ENCODE measurements at places on chromosomes 2 and 18.

DNA sequence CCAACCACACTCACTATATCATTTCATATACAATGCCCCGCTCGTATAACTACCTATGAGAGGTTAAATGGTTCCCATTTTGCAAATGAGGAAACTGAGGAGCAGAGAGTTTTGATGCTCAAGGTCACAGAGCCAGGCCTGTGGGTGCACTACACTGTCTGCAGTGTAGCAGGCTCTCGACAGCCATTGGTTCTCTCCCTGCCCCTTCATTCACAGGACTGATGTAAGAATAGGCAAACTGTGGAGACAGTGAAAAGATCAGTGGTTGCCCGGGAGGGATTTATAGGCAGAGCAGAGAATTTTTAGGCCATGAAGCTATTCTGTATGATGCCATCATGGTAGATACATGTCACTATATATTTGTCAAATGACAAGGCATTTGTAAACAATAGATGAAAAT, 39.0 kb upstream of the LBH start:
- DNase-seq, result no peak

DNA sequence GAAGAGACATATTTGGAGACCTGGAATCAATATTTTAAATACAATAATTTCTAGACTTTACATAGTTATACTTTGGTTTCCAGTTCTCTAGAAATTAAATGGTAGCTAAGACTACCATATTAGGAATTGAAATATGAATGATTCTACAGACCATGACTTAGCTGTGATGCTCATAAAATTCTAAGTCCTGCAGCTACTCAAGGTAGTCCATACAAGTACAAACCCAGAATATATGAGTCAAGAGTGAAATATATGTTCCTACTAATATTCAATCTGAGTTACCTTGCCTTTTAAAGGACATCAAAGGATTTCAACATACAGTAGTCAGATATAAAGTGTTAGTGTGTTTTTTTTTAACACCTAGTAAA, 10.1 kb upstream of the SPOPL start:
- no peak for DNase-seq

DNA sequence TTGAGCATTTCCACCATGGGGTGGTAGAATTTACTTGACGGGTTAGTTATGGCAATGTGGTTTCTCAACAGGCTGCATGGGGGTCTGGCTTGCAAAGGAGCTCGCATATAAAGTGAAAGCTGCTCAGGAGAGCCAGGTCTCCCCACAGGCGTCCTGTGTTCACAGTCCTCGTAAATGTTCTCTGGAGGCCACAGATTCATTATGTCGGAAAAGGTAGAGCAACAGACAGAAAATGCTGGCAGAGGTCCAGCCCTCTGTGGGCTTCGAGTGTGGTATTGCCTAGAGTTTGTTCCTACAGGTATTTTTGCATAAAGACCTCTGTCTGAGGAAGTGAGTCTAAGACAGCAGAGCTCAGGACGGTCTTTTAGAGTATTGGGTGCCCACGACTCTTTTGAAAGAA, 96.4 kb downstream of the CDCA7 start:
- DNase-seq, result peak; percentile 7

DNA sequence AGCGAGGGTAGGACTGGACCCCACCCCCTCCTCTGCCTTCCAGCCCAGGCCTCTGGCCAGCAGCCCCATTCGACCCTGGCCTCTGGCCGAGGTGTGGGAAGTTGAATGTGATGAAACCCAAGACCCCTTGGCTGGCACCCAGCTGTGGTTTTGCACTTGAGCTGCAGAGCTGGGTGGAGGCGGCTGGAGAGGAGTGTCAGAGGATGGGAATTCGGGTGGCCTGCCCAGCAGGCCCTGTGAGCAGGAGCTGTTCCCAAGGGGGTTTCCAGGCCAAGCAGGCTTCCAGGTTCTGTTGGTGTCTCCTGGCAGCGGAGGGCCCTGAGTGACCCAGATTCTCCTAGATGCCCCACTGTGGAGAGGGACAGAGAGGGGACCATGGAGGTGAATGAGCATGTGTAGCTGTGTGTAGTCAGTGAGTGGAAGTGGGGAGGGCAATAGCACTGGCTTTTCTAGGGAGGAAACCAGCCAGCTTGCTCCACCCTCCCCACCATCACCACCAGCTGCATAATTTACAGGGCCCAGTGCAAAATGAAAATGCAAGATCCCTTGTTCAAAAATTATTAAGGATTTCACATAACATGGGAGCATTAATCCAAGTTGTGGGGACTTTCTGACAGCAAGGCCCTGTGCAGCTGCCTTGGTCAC, 172.2 kb upstream of the HAAO start:
- peak; percentile 59 for DNase-seq

- DNase-seq, result peak; percentile 57
These were observed 1795.7 kb upstream of the PIK3C3 start for GRCh38 chr18:40159141-40160017.

- DNase-seq, result no peak
These were observed 25.7 kb downstream of the TMEM177 start for GRCh38 chr2:119704670-119705120.

- no peak for DNase-seq
These were observed 175.8 kb upstream of the NETO1 start for GRCh38 chr18:73043611-73044010.

- no peak for DNase-seq
These were observed 62.7 kb downstream of the CLHC1 start for GRCh38 chr2:55169359-55169758.

DNA sequence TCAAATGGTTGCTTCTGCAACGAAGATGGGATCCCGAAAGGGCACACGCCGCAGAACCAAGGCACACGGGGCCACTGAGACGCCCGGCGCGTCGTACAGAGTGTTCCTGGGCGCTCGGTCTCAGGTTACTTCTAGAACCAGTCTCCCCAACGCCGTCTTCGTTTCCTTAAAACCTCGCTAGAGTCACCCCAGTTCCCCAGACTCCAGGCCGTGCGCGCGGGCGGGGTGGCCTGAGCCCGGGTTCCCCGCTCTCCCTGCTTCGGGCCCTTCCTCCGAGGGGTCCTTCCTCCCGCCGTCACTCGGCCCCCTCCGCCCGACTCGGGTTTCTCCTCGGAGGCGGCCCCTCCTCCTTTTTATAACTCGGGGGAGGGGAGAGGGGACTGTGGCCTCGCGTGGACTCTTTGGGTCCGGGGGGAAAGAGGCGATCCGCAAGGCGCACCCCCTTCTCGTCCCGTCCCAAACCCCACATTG, 774 bp upstream of the FZD7 start:
- DNase-seq, result peak; percentile 62

DNA sequence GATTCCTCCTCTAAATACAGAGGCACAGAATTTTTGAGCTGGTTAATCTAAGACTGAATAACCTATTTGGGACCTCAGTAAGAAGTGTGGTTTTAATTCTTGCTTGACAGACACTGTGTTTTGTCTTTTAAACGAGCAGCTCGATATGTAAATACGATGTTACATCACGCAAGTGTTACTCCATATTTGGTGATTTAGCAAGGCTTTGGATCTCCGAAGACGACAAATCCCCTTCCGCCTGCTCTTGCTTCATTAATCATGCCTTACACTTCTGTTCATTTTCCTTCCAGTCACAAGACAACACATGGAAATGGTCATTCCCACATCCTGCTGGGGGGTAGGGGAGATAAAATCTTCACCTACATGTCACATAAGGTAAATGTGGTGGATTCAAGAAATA, 9.4 kb downstream of the BCL11A start:
- DNase-seq, result no peak

- peak; percentile 53 for DNase-seq
These were observed 85.9 kb downstream of the FEZ2 start for GRCh38 chr2:36511858-36512603.

- no peak for DNase-seq
These were observed 399.4 kb upstream of the CELF4 start for GRCh38 chr18:37964885-37965571.

DNA sequence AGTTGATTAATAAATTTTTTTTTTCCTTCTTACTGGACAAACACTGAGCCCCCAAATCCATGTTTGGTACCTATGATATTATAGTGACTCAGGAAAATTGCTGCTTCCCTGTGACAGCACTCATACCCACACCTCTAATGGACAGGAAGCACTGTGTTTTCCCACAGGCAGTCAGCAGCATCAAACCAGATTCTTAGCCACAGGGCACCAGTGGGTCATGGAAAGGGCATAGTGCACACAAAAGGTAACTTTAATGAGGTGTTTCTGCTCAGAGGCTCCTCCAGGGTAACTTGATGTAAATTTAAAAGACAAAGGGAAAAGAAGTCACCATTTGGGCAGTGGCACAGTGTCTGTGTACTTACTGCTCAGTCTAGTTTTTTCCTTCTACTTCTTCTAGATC, 34.1 kb downstream of the SERPINB11 start:
- no peak for DNase-seq

DNA sequence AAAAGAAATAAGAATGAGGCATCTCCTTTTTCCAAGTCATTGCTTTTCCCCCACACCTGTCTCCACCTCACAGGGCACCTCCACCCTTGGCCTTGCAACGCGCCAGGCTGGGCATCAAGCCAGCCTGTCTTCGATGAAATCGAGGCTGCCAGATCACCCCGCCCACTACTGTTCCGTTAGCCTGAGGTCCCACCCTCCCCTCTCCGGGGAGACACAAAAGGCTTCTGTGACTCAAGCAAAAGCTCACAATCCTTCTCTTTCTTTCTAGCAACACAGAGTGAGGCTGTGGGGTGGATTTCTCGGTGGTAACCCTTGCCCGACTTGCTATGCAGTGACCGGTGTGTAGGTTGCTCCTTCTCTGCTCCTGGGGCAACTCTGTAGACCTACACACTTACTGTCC, 9.9 kb downstream of the TNP1 start:
- peak; percentile 95 for DNase-seq

GRCh38 chr18:37441821-37442220, 123.8 kb downstream of the CELF4 start:
- DNase-seq, result no peak

DNA sequence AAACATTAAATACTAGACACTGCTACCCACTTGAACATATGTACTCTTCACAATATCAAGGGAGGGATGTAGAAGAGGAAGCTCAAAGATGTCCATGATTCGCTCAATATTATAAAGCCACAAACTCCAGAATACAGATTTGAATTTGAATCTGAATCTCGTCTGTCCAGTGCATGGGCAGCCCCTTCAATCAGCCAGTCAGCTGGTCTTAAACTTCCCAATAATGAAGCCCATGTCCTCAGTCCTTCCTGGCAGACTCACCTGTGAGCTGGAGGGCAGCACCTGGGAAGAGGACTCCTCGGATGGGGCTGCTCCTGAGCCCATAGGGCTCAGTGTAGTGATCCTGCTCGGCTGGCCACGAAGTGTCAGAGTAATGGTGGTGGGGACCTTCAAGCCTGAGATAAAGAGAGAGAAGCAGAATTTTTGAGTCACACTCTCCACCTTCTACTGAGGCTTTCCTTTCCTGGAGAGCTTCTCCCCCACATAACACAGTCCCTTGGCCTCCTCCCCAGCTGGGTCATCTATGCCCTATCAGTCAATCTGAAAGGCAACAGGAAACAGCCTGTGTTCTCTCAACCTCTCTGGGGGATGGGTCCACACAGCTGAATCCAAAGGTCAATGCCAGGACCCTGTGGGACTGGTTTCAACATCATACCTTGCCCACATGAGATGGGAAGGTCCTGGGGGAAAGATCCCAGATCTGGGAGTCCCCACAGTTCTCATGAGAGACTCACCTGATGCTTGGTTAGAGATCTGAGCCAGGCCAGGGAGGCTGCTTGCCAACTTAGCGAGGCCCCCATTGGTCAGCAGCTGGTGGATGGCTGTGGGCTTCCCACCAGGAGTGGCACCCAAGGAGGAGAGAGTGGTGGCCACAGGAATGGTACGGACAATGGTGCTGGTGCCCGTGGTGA, 36.5 kb downstream of the KANSL3 start:
- peak; percentile 59 for DNase-seq

GRCh38 chr2:98832172-98832571, 101.2 kb upstream of the MGAT4A start:
- DNase-seq, result no peak

GRCh38 chr2:64750001-64750816, 96.5 kb upstream of the SERTAD2 start:
- peak; percentile 66 for DNase-seq

DNA sequence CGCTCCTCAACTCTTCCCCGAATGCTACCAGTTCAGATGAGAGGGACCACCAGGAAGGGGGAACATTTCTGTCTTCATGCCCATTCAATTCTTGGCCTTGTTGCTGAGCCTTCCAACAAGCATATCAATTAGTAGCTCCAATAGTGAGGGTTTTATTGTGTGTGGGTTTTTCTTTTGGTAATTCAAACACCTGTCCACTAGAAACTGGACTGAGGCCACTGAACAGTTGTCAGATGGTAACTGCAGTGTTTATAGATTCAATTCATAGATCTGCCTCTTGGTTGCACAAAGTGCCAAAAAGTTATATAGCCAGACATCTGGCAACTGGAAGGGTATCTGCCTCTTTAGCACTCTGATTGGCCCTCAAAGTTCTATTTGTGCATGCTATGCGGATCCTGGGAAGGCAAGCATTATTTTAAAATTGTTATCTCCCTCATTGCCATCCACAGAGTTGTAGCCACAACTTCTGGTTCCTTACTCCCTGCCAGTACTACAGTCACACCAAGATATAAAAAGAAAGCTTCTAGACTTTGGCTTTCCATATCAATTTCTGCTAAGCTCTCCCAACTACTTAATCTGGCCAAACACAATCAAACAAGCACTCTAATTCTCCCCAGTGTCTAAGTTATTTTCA, 83.3 kb upstream of the ZNF521 start:
- DNase-seq, result no peak

All from hematopoietic multipotent progenitor cell treated with erythropoietin and hydrocortisone succinate and interleukin-3 and kit ligand, for 6 days (in vitro differentiated cells).